ENCODE measurements at places on chromosomes 16 and 17.

GRCh38 chr17:352421-353212, at the start of gene RPH3AL:
TSS of gene RPH3AL (minus strand) at chr17:352807. CDS start at chr17:327543, 25,264 bp downstream.
- peak; percentile 51 for DNase-seq

DNA sequence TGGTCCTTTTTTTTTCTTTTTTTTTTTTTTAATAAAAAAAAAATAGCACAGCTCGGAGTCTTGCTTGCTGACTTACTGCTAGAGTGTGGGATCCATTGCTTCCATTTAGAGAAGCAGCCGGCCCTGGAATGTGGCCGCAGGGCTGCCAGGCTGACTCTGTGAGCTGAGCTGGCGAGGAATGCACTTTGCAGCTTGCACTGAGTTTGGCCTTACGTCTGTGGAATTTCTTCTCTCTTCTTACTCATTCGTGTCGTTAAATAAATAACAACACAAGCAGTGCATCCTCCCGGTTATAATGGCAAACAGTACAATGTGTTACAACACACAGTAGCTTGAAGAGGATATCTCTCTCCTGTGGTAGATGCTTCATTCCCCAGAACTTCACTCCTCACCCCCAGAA, 69.2 kb downstream of the PRKCB start:
- peak; percentile 38 for DNase-seq

- DNase-seq: peak; percentile 16
Observed at GRCh38 chr16:4709481-4709880, 16.1 kb downstream of the NUDT16L1 start.

DNA sequence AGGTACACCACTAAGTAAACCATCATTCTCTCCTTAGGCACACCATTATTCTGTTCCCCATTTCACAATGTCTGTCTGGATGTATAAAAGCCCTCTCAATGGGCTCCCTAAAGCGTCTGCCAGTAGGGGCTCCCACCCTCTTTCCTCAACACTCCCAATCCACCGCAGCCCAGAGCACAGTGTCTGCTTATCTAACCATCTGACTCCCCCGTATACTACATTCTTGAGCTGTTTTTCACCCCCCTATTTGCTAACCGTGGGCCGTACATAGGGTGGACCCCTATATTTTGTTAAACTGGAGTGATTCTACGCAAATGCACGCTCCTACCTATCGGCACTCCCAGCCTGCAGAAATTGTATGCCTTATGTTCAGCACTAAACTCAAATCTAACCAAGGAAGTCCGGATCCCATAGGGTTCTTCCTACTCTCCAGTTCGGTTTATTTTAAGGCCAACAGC, 685 bp upstream of the PSMD3 start:
- DNase-seq: peak; percentile 38

DNA sequence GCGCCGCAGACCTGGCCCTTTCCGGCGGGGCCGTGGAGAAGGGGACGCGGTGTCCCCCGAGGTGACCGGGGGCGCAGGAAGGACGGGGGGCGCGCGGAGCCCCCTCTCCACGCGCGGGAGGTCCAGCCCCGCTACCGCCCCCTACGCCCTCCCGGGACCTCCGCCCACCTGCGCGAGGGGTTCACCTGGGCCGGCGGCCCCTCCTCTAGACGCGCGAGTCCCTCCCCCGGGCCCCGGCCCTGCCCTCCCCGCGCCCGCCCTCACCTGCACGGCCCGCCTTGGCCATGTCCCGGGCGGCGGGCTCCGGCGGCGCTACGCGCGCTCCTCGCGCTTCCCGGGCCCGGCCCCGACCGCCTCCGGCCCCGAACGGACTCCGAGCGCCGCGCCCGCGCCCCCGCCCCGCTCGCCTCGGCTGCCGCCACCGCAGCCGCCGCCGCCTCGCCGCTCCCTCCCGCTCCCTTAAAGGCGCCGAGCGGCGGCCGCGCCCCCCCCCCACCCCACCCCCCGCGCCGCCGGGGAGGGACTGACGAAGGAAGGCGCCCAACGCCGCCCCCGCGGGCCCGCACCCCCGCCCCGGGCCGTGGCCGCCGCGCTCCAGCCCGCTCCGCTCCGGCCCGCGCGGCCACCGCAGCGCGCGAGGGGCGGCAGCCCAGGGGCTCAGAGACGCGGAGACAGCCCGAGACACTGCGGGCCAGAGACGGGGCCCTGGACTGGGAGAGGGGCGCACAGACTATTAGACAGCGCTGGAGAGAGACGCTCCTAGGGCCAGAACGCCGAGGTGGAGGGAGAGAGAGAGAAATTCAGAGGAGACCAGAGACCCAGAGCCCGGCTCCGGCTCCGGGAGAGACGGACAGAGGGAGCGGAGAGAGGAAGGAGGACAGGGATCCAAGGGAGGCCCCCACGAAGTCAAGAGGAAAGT, at the start of gene PITPNM3:
Gene PITPNM3 (minus strand): TSS at position 435 of the 919 bp plus-strand sequence. CDS start 149 bp downstream, at position 286.
- no peak for DNase-seq

GRCh38 chr17:83077411-83077810, 2.0 kb upstream of the METRNL start:
- no peak for DNase-seq

- no peak for DNase-seq
Observed at GRCh38 chr17:79490530-79490929, 120.3 kb downstream of the RBFOX3 start.

DNA sequence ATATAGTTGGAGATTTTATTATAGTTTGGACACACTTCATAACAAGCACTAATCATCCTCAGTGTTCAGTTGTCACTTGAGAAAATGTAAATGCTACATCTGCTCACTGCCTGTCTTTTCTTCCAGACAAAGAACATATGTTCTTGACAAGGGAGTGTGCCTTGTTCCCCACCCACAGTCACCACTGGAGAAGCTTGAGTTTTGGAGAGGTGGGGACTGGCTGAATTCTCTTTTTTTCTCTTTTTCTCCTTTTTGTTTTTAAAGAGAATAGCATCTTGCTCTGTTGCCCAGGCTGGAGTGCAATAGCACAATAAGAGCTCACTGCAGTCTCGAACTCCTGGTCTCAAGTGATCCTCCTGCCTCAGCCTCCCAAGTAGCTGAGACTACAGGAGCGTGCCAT, 15.5 kb downstream of the RPRML start:
- no peak for DNase-seq

DNA sequence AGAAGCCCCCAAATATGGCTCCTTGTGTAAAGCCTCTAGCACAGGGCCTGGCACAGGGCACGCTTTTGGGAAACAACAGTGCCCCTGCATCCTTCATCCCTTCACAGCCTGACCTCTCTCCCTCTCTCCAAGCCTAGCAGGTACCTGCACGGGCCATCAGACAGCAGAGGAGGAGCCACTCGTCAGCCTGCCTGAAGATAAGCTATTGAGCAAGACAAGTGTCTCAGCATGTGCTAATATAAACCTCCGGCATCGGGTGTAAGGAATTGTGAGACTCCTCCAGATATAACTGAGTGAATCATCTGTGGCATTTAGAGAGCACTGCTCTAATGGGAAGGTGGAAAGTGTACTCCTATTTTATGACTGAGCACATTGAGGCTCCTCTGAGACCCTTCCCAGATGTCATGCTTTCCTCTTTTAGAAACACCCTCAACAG, 38.3 kb downstream of the TBX4 start:
- DNase-seq: peak; percentile 71

DNA sequence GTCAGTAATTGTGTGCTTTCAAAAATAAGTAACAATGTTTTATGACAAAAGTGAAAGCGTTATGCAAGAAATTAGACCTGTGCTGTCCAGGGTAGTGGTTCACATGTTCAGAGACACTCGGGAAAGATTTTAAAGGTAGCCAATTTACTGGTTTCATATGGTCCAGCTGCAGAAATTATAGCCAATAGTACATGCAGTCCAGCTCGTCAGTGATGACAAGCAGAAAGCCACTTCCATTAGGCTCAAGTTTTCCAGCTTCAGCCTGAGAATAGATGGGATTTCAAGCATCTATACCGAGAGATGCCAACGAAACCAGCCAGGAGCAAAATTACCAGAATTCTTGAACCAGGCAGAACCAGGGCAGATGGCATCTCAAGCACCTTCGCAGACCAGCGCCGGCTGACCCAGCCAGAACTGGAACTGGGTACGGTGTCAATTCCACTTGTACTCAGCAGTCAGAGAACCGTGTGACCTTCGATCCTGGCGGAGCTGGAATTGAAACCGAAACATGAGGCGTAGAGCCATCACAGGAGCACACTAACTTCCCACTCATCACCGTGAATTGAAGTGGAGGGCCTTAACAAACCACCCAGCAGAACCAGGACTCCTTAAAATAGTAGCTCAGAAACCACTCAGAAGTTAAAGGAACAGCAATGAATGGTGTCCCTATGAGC, 207.9 kb upstream of the HSBP1 start:
- DNase-seq: no peak

DNA sequence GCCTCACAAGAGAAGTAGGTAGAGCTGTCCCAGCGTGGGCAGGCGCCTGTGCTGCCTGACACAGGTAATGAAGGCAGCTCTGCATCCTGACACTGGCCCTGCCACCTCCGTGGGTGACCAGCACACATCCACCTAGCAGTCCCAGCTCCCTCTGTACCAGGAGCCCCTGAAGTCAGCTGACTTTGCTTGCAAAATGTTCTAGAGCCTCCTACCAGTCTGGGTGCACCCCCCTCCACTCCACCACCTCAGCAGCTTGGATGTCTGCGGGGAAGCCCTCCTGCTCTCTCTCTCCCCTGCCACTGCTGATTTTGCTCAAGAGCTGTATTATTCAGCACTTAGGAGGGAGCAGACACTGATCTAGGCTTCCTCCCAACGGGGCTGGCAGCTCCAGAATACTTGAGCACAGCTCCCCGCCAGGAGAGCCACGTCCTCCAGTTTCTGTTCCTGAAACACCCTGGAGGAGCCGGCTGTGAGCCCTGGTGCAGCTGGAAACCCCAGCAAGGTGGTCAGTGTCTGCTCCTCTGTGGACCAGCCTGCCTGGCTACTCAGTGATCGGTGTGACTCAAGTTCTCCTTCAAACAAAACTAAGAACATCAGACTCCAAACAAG, 1.0 kb downstream of the RNF166 start:
- no peak for DNase-seq

GRCh38 chr16:47028767-47029377, 55.4 kb upstream of the DNAJA2 start:
- DNase-seq: no peak

GRCh38 chr16:14378131-14378551, 251.9 kb downstream of the PARN start:
- DNase-seq: peak; percentile 88

DNA sequence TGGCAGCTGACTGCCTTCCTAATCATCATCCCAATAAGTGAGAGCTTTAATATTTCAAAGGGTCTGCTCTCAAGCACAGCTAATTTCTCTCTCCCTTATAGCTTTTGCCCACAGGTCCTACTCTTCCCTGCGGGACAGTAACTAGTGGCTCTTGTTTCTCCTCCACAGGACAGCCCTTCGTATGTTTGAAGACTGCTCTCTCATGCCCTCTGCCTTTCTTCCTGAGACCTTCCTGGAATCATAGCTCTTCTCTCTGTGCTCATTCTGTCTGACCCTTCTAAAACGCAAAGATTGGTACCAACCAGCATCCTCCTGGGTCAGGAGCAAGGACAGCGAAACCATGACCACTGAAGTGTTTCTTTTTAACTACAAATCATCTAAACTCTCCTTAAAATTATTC, 168.9 kb downstream of the GRIN2A start:
- DNase-seq: no peak

- DNase-seq: no peak
Observed at GRCh38 chr16:14492614-14493013, 137.4 kb downstream of the PARN start.

DNA sequence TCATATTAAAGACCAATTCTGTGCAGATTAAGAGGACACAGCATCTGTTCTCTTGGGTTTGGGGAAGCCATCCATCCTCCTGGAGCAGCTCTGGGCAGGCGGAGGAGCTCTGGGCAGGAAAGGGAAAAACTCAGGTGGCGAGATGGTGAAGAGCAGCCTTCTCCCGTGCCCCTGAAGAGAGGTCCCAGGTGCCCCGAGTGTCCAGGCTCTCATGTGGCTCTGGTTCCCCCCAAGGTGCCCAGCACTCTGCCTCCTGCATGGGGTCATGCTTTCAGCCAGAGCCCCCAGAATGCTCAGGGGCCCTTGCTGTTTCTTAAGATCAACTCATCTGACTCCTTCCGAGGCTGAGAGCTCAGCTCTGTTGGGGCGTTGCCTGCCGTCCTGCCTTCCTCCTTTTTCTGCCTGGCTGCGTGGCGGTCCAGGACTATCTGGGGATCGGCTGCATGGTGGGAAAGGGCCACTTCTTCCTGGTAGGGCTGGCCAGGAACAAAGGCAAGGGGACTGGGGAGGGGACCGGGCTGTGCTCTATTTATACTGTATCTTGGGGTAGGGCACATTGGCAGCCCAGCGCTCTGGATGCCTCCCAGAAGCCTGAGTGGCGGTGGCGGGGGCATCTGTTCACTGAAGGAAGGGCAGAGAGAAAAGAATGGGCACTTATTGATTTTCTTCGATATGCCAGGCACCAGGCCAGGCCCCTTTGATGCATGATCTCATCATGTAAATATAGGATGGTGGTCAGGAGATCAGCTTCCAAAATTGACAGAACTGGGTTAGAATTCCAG, 103.2 kb upstream of the SDK2 start:
- DNase-seq: no peak

- peak; percentile 28 for DNase-seq
Observed at GRCh38 chr17:32495359-32496231, 8.8 kb downstream of the CDK5R1 start.

- peak; percentile 53 for DNase-seq
Observed at GRCh38 chr17:65677932-65678331, 116.5 kb upstream of the AXIN2 start.

- no peak for DNase-seq
Observed at GRCh38 chr17:40995116-40995515, 1.2 kb upstream of the KRTAP3-3 start.

DNA sequence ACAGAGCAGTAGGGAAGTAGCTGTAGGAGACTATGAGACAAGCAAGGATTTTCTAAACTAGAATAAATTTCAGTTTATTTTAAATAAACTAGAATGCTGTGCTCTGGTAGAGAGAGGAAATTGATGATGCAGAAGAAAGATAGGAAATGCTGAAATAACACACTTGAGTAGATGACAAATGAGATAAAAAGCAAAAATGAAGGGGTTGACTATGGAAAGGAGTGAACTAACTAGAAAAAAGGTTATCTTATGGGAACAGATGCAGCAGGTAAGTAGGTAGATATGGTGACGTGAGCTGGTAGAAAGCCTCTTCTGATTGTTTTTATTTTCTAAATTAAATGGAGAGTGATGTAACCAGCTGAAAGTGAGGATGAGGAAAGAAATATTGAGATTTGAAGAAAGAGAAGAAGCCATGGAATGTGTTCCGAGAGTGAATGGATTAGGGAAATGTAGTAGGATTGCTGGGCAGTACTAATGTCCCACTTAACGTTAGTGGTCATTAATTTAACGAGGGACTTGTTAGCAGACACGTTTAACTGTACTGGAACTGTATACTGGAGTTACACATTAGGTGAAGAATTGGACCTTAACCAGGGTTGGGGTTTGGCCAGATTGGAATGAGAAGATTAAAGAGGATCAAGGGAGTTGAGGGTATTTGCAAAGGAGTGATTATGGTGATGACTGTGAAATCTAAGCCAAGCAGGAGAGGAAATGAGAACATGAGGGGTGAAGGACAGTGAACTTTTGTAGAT, 196.5 kb downstream of the TANC2 start:
- no peak for DNase-seq
